ENCODE measurements at places on chromosomes 2 and 18.

DNA sequence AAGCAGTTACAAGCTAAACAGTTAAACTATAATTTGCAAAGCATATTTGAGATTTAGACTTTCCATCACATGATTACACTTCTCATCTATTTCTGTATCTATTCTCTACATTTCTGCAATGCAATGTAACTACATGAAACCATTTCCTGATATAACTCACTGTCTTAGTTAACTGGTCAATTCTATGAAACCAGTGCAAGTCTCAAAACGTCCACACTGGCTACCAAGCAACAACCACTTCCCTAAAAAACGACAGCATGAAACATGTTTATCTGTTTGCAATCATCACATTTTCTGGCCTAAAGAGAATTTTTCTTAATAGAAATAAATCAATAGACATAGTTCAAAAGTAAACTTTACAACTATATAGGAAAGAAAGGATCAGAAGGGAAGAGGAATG is 17.4 kb downstream of the FECH start:
- no peak for DNase-seq

GRCh38 chr2:105885456-105885855 is 140.7 kb downstream of the NCK2 start:
- no peak for DNase-seq

- DNase-seq = no peak
Measured at GRCh38 chr2:45890819-45891218, 239.3 kb downstream of the PRKCE start.

- no peak for DNase-seq
Measured at GRCh38 chr2:25310965-25311864, 30.5 kb downstream of the DNMT3A start.

DNA sequence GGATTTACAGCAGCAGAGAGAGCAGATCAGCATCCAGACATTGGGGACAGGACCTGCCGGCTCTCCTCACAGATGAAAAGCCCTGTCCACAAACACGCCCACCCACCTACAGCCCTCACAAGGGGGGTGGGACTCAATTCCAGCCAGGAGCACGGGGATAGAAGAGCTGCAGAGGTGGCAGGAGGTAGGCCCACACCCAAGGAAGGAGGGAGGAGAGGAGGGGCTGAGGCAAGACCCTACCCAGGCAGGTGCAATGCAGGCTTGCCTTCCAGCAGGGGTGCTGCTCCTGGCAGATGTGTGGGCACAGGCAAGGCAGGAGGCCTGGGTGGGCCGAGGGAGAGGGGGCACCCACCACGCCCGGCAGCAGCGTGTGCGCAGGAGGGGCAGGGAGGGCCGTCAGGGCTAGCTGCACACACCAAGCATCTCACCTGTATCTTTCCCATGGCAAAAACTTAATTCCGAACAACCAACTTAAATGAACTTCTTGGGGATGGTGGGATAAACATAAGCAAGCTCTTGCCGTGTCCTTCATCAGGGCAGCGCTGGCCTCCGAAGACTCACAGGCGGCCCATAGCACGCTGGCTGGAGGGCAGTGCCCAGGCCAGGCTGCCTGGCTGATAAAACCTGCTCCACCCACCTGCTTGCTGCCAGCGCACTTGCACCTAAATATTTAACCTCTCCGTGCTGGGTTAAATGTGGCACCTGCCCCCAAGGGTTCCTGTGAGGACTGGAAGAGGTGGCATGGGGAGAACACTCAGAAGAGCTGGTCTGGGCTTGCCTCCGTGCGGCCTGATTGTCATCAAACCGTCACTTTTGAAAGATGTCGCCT is 219.5 kb downstream of the HDAC4 start:
- no peak for DNase-seq

GRCh38 chr2:49199266-49199665 is 45.0 kb upstream of the FSHR start:
- DNase-seq = no peak

- no peak for DNase-seq
Measured at GRCh38 chr2:16169381-16169960, 229.1 kb downstream of the MYCN start.

DNA sequence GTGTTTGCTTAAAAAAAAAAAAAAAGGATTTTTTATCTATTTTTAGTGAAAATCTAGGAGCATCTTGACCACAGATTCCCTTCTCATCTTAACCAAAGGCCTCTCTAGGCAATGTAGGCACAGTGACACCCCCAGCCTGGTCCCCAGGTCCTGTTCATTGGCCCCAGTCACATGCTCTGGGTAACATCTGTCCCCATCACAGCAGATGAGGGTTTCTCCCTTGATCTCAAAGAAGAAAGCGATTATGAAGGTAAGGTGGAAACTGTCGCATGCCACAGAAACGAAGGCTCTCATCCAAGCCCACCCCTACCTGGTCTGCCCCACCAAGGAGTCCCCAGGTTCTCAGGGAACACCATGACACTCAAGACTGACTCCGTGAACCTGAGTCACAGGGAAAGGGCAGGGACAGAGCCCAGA is 4.7 kb downstream of the HS6ST1 start:
- no peak for DNase-seq

DNA sequence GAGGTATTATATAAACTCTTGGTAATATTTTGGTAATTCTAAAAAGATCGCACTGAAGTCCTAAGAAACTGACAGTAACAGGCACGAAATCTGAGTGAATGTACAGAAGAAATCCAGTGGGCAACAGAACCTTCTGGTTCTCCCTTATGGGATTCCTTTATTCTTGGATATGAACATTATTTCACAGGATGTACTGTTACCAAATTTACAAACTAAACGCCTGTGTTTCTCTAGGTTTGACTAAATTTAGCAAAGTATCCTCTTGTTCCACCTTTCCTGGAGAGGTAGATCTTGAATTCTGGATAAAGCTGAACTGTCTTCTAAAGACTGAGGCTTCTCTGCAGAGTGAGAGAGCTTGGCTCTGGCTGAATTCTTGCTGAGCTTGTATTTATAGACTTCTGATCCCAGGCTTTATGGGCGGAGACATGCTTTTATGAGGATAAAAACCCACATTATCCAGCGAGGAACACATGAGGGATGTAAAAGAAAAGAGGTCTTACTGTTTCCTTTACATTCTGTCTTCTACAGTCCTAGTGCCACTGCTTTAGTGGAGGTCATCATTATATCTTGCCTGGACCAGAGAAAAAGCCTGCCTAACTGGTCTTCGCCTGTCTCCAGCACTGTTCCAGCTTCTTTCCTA is 220.8 kb downstream of the CDH2 start:
- no peak for DNase-seq

DNA sequence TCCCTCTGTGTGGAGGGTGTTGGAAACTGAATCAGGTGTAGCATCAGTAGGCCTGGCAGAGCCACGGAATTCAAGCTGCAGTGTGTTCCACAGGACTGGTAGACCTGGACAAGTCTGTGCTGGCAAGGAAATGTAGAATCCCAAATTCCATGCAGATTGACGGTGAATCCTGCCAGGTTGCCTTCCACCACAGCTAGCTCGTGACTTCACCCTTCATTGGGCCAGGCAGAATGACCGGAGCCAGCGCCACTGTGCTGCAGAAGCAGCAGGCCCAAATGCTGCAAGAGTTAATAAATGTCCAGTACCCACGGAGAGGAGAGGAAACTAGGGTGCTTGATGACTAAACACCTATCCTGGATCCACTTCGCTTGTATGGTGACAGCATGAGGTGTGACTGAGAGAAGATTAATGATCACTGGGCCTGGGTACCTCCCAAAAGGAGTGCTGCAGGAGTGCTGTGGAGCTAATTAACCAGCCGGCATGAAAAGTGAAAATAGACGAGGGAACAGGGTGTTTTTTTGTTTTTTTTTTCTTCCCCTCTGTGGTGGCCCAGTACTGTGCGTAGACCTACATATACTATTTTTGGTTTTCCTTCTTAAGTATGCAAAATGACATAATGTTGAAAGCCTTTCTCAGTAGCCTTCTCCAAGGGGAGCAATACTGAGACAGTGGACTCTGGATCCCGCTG is 122.2 kb downstream of the TANC1 start:
- no peak for DNase-seq

DNA sequence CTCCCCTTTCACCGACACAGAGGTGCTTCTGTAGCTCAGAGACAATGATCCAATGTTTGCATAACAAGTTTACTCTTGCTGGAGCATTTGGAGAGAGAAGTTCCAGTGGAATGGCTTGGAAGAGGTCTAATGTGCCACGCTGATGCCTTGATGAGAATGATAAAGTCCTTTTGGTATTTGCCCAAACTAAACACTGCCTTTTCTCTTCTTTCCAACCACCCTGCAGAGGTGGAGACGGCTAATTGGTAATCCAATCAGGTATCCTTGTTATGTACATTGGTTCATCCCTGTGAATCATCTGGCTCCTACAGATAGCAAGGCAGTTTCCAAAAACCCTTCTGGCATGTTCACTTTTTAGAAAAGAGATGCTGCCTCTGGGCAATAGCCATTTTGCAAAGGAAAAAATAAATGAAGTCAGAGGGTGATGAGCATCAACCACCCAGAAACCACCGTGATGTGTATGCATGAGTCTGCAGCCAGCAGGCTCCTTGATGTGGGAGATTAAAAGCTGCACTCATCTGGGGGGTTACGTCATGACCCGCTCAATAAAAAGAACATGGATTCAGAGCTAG is 40.6 kb downstream of the KIAA2012 start:
- DNase-seq = no peak

- no peak for DNase-seq
Measured at GRCh38 chr2:29698216-29698615, 223.2 kb downstream of the ALK start.

GRCh38 chr2:239378021-239378917 is 22.6 kb downstream of the HDAC4 start:
- DNase-seq = no peak

GRCh38 chr2:32436150-32436549 is 79.3 kb downstream of the BIRC6 start:
- DNase-seq = no peak

DNA sequence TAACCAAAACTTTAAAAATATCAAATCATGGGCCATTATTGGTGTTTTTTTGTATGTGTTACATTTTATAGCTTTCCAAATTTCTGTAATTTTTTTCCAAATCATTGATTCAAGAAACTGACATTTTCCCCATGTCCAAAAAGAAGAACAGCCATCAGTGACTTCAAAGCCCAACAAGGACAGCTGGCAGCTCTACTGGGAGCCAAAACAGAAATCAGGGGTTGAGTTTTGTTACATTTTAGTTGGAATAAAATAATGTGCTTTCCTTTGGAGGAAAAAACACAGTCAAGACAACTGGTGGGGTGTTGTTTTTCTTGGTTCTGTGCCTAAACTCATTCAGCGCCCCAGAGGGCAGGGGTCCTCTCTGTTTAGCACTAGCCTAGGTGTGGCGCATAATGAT is 23.8 kb downstream of the AKAIN1 start:
- DNase-seq = no peak

- no peak for DNase-seq
Measured at GRCh38 chr18:3454365-3455089, 4.6 kb downstream of the TGIF1 start.

GRCh38 chr2:69564604-69565003 is 78.9 kb downstream of the AAK1 start:
- no peak for DNase-seq

GRCh38 chr2:191321861-191322662 is 76.9 kb downstream of the MYO1B start:
- no peak for DNase-seq

DNA sequence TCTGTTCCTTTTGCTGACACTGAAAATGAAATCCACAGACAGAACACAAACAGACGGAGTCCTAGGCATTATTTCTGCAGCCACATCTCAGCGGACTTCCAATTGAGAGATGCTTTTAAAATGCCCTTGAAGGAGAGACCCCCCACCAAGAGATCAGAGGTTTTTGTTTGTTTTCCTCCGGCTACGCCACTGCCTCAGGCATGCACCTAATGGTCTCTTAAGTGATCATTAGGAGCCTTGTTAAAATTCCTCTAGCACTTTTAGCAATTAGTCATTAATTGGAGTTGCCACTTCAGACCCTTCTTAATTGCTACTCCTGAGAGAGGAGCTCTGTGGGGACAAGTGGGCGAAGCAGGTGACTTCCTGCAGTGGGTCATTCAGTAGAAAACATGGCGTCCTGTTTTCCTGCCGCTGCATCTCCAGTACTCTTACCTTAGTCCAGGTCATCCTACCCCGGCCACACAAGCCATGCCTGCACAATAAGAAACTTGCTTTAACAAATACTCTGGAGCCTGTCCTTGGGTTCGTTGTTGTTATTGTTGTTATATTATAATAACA is 257.7 kb upstream of the CHAC2 start:
- no peak for DNase-seq

GRCh38 chr2:174233771-174234275 is 14.5 kb downstream of the OLA1 start:
- no peak for DNase-seq

DNA sequence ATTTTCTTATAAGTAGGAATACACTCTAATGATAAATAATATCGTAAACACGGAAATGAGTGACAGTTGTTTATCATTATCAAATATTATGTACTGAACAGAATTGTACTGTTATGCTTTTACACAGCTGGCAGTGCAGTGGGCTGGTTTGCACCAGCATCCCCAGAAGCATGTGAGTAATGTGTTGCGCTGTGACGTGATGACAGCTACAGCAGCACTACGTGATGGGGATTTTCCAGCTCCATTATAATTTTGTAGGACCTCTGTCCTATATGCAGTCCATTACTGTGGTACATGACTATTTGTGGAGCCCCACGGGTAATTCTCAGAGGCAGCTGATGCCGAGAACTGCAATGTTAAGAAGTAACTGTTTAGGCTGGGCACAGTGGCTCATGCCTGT is 77.3 kb upstream of the ATG16L1 start:
- DNase-seq = no peak

- DNase-seq = no peak
Measured at GRCh38 chr2:96554293-96555145, 18.0 kb downstream of the ARID5A start.

DNA sequence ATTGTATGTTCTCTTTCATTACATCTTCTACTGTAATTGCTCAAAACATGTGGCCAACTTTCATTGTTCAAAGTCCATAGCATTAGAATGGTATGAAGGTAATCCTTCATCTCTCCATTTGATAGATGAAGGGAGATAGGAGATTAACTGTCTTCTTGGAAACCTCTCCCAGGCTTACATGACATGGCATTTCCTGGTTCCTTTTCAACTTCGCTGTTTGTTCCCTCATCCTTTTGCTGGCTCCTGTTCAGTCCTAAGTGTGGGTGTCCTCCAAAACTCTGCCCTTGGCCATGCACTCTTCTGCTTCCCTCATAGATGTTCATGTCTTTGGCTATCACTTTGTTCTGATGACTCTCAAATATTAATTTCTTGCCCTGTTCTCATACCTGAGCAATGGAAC is 13.8 kb downstream of the NEB start:
- DNase-seq = no peak

GRCh38 chr18:13216711-13217465 is 1.7 kb upstream of the LDLRAD4 start:
- DNase-seq = no peak

DNA sequence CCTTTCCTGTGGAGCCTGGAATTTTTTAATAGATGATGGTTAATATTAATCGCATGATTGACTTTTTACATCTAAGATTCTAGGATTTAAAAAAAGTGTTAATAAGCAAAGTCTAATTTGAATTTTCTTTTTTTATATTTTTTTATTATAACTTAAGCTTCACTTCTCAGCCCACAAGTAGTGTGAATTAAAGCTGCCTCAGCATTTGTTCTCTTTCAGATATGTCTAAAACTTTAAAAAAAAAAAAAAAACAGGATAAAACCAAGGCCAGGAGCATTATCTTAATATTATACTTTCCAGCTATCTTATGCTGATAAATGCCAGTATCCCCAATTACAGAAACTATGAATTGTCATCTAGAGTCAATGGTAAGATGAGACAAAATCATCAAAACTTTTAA is 109.7 kb downstream of the CD226 start:
- DNase-seq = no peak

GRCh38 chr2:13003500-13003899 is 286.8 kb downstream of the TRIB2 start:
- DNase-seq = no peak
